ENCODE measurements at places on chromosomes 16 and 17. TPM values are rescaled to one million over a fixed set of nuclear protein-coding genes. Genes with fewer than 3 reads are reported as not detected.

EVPLL gene
- total RNA-seq = not detected

KRTAP4-3 gene
- total RNA-seq = not detected

CES3 gene
- 6.4 TPM for total RNA-seq

ASPSCR1 gene
- 37.6 TPM for total RNA-seq

HSBP1 gene
- 61.1 TPM for total RNA-seq

LRRC36 gene
- total RNA-seq = not detected

CRYBA1 gene
- not detected for total RNA-seq

LRRC37A gene
- total RNA-seq = 2.1 TPM

MPP2 gene
- 0.60 TPM for total RNA-seq

DNA sequence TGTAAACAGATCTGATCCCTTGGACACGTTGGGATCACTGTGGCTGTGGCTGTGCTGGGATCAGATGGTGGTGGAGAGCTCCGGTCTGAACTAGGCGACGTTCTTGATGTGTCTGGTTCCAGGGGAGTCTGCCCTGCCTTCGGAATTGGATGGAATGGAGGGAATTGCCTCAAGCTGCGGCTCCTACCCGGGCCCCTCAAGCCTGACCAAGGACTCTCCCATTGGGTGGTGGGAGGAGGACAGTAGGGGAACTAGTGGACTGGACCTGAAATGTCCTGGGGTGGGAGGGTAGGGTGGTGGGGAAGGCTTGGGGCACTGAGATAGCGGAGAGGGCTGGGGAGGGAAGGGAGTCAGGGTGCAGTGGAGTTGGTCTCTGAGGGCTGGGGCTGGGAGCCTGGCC, 3.2 kb upstream of the UBALD1 start:
- no peak overlapping the region for H3K4me3 ChIP-seq
- H3K4me1 ChIP-seq = peaks cover 21% of the 10 kb centered on the region
- no peak for DNase-seq
- H3K27me3 ChIP-seq = no peaks in the 10 kb centered on the region
- H3K27ac ChIP-seq = no peak overlapping the region
- no peaks in the 10 kb centered on the region for H3K36me3 ChIP-seq

- H3K27ac ChIP-seq = no peak overlapping the region
- H3K27me3 ChIP-seq = peaks cover 12% of the 10 kb centered on the region
- no peak overlapping the region for H3K4me3 ChIP-seq
- no peaks in the 10 kb centered on the region for H3K36me3 ChIP-seq
- no peaks in the 10 kb centered on the region for H3K4me1 ChIP-seq
These were observed 171.2 kb downstream of the WSCD1 start for GRCh38 chr17:6241381-6241780.

DNA sequence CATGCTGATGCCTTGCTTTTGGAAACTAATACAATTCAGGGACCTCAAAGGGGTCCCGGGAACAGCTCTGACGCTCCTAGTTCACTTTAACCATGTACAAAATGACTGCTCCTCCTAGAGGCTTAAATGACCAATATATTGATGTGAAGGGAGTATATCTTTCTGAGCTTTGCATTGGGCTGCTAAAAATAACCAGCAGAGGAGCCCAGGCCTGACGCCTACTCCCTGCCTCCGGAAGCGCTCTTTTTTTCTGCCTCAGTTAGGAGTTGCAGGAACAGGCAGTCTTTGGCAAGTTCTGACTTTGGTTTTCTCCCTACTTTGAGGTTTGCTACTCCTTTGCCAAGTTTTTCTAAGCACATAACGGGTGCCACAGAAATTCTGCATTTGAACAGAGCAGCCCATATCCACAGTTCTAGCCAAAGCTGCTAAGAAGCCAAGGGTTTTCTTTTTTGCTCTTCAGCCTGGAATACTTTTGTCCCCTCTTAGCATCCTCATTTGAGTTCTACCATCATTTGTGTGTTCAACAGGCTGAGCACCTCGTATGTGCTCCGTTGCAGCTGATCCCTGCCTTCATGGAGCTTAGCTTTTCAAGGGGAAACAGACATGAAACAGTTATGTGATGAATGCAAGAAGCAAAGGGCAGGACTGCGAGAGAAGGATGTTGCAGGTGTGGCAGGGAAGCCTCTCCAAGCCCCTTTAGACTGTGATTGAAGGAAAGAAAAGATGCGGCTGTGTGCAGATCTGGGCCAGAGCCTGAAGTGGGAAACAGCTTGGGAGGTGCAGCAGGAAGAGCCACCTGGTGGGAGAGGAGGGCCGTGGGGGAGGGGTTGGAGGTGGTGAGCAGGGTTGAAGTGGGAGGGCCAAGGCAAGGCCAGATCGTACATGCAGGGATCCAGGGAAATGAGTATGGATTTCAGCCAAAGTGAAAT, 2.8 kb upstream of the NAGPA start:
- no peak for DNase-seq
- H3K4me3 ChIP-seq = no peak overlapping the region
- H3K4me1 ChIP-seq = peaks cover 23% of the 10 kb centered on the region
- no peaks in the 10 kb centered on the region for H3K36me3 ChIP-seq
- no peak overlapping the region for H3K27ac ChIP-seq

GRCh38 chr17:73211745-73212144, 18.9 kb downstream of the COG1 start:
- peak; percentile 63 for DNase-seq
- H3K4me3 ChIP-seq = peak overlapping the region; percentile 56
- H3K27me3 ChIP-seq = no peaks in the 10 kb centered on the region

DNA sequence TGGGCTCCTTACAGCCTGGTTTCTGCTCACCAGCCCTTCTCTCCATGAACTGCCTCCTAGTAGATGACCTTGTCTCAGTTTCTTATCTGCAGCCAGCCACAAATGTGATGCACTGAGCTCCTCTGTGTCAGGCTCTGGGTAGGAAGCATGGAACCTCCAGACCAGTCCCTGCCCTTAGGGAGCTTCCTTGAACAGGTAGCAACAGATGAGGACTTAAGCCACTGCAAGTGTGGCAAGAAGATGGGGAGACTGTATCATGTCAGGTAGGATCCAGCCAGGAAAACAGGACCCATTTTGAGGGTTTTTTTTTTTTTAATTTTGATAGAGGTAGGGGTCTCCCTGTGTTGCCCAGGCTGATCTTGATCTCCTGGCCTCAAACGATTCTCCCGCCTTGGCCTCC, 5.3 kb upstream of the MAP3K14 start:
- no peaks in the 10 kb centered on the region for H3K27me3 ChIP-seq
- no peaks in the 10 kb centered on the region for H3K36me3 ChIP-seq
- H3K4me3 ChIP-seq = no peak overlapping the region

GRCh38 chr16:52437277-52437670, 109.7 kb downstream of the TOX3 start:
- no peak overlapping the region for H3K4me3 ChIP-seq
- no peaks in the 10 kb centered on the region for H3K36me3 ChIP-seq
- H3K27ac ChIP-seq = no peak overlapping the region
- H3K4me1 ChIP-seq = no peaks in the 10 kb centered on the region

DNA sequence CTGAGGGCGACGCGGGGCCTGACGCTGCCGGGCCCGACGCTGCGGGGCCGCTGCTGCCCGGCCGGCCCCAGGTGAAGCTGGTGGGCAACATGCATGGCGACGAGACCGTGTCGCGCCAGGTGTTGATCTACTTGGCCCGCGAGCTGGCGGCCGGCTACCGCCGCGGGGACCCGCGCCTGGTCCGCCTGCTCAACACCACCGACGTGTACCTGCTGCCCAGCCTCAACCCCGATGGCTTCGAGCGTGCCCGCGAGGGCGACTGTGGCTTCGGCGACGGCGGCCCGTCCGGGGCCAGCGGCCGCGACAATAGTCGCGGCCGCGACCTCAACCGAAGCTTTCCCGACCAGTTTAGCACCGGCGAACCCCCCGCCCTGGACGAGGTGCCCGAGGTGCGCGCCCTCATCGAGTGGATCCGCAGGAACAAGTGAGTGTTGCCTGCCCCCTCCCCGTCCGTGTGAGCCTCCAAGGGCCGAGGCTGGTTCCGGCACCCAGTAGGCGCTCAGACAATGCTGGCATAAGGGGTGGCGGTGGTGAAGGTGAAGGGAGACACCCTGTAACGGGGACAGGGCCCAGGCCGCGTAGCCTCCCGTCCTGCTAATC, 676 bp downstream of the CPD start:
- peaks cover 2% of the 10 kb centered on the region for H3K27me3 ChIP-seq
- peak overlapping the region; percentile 80 for H3K27ac ChIP-seq
- peak overlapping the region; percentile 75 for H3K4me3 ChIP-seq
- no peaks in the 10 kb centered on the region for H3K36me3 ChIP-seq
- peaks cover 55% of the 10 kb centered on the region for H3K4me1 ChIP-seq

DNA sequence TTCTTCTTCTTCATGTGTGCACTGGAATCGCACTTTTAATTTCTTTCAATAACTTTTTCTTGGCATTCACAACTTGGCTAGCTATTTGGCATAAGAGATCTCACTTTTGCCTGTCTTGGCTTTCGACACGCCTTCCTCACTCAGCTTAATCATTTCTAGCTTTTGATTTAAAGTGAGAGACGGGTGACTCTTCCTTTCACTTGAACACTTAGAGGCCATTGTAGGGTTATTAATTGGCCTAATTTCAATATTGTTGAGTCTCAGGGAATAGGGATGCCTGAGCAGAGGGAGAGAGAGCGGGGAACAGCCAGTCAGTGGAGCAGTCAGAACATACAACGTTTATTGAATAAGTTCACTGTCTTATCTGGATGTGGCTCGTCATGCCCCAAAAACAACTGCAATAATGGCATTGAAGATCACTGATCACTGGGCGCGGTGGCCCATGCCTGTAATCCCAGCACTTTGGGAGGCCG, 200.3 kb downstream of the SEC14L1 start:
- H3K27ac ChIP-seq = peak overlapping the region; percentile 92
- peak overlapping the region; percentile 12 for H3K4me3 ChIP-seq
- H3K36me3 ChIP-seq = peaks cover 32% of the 10 kb centered on the region

Data from activated CD4-positive, alpha-beta T cell treated with anti-CD3 and anti-CD28 coated beads, Interleukin-2, amount 10 ng/mL, durations not matched to agents 7 days and 5 days (primary cell).